ENCODE measurements at places on chromosomes 7 and 10. TPM values are rescaled to one million over a fixed set of nuclear protein-coding genes. Genes with fewer than 3 reads are reported as not detected.

- DNase-seq = peak; percentile 82
Measured at GRCh38 chr7:37284805-37285231, 163.8 kb downstream of the ELMO1 start.

GRCh38 chr10:87546210-87546609, 41.5 kb downstream of the MINPP1 start:
- DNase-seq = peak; percentile 25

- DNase-seq = no peak
Measured at GRCh38 chr10:129965959-129966358, 1.9 kb upstream of the EBF3 start.

DNA sequence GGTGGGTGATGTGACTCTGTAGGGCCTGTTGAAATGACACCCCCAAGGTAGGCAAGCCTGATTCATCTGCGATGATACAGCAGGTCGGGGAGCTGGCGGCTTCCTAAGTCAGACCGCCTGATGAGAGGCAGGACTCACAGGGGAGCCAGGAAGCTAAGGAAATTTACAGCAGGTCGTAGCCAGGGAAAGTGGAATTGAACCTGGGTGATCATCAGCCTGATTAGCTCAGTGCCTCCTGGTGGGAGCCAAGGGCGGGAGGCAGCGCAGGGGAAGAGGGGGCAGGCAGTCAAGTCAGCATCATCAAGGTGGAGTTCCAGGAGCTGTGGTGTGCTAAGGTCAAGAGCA, 18.5 kb upstream of the TRIM56 start:
- no peak for DNase-seq

DNA sequence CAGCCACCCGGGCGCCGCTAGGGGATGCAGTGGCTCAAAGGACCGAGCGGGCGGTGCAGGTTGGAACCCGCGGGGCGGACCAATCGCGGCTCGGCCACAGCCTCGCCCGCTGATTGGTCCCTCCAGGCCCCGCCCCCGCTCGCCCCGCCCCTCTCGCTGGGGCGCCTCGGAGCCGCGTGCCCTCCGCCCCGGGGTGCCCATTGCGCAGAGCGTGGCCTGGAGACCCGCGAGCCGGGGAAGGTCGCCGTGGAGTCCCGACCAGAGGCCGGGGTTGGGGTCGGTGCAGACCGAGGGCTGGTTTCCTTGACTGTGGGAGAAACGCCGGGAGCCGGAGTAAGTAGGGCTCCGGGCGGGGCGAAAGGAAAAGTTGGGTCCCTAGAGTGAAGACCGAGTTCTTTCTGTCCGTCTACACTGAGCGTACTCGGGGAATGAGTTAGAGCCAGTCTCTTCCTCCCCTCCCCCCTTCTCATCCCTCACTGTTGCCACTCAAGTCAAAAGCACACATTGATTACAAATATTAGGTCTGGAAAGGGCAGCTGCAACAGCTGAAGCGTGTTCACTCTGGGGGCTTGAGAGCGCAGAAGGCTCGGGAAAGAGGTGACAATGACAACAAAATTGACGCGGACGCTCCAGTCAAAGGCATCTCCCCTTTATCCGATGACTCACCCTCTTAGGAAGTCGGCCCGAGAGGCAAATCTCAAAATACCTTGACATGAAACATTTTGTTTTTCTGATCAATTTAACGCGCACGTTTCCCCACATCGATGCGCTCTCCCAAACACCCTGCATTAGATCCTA, 843 bp upstream of the GATA3 start:
- peak; percentile 89 for DNase-seq

DNA sequence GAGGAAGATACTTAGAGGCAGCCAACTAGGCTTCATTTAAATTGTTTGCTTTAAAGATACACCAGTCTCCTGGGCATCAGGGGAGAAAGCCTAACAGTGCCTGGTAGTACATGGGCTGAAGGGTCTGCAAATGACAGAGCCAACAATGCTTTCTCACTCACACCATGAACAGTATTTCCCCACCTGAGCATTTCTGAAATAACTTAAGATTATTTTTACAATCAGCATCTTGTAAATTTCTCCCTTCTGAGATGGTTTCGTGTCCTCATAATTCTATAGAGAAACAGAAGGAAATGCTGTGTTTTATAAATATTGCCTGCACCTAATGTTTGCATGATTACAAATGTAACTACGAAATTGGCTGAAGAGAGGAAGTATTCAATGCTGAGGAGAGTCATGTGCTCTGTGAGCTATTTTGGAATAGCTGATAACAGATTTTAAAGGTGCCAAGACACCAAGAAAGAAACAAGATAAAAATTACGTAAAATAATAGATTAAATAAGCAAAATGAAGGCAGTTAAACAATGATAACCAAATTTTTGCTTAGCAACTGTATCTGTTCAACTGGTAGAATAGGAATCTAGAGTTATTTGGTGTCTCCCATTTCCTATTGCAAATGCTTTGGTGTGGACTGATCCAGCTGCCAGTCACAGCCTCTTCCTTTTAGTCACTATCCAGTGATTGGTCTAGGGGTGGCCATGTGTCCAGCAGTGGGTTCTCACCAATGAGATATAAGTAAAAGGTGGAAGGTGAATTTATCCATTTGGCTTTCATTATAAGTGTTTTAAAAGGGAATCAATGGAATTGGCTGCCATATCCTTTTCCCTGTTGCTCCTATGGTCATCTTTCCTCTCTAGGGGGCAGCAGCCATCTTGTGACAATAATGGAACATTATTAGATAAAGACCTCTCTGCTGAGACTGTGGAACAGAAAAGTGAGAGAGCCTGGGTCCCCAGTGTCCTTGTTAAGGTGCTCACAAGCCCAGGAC, 167.9 kb upstream of the SLC26A5 start:
- no peak for DNase-seq

GRCh38 chr10:114315566-114316420, 76.7 kb downstream of the VWA2 start:
- no peak for DNase-seq

DNA sequence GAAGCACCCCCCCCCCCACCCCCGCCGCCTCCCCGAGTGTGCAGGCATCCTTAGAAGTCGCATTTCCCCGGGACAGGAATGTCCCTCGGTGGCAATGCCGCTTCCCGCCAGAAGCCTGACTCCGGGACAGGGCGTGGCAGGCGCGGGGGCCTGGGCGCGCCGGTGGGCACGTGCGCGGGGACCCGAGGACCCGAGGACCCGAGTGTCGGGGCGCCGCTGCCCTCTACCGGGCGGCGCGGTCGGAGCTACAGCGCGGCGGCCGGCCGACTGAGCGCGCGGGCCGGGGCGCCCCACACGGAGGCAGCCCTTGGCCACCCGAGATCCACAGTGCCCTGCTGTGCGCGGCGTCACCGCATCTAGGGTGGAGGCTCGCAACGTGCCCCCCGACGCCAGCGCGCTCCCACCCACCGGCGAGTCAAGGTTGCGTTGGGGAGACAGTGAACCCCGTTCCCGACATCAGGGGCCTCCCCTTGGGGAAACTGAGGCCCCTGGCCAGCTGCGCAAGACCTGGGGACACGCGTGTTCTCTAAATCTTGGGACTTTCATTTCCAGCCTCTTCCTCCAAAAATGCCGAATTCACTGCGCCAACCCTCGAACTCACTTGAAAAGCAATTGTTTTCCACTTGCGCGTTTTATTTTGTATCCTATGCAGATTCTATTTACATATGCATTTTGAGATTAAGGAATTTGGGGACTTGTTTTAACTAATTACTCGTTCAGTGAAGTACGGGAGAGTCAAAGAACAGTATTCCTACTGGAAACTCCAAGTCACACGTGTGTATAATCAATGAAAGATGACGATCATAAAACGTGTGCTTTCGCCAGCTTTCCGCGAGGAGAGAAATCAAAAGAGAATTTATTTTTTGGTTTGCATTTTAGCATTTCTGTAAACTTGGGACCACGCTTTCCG, 3.1 kb upstream of the CUX1 start:
- peak; percentile 69 for DNase-seq

DNA sequence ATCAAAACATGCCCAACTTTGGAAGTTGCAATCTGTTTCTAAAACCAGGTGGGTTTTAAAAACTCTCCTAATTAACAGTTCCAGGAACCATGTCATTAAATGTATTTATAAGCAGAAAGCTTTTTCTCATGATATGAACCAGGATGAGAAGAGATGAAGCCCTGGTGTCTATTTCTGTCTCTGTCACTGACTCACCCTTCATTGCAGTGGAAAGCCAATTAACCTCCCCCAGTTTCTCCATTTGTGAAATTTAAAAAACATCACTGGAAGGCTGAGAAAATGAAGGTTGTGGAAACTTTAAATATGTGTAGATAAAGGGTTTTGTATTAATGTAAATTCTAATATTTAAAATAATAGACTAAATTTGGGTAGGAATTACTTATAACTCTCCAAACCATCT, 1088.0 kb downstream of the SORCS1 start:
- no peak for DNase-seq

The SRRM3 gene
- 3.2 TPM for total RNA-seq

The TRIM73 gene
- total RNA-seq = 4.3 TPM

The PON3 gene
- total RNA-seq = 4.2 TPM

The PI4K2A gene
- total RNA-seq = 11.7 TPM

The TECTB gene
- total RNA-seq = not detected

The EIF4H gene
- total RNA-seq = 274 TPM
